ENCODE measurements at places on chromosomes 7 and 10.

GRCh38 chr7:117220836-117221235 lies 102.0 kb downstream of the WNT2 start:
- no peak for DNase-seq

DNA sequence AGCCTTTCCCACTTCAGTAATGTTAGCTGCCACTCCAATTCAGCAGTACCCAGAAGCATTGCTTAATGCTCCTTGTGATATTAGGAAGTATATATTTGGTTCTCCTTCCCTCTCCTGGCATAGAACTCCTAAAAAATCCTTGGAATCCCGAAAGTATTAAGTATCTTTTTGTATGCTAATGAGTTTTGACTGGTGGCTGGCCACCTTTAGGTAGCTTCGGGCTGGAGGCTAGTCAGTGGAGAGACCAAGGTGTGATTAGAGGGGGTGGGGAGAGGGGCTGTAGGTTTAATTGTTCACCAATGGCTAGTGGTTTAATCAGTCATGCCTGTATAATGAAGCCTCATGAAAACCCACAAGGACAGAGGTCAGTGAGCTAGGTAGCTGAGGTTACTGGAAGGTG lies 12.2 kb downstream of the COMTD1 start:
- no peak for DNase-seq

DNA sequence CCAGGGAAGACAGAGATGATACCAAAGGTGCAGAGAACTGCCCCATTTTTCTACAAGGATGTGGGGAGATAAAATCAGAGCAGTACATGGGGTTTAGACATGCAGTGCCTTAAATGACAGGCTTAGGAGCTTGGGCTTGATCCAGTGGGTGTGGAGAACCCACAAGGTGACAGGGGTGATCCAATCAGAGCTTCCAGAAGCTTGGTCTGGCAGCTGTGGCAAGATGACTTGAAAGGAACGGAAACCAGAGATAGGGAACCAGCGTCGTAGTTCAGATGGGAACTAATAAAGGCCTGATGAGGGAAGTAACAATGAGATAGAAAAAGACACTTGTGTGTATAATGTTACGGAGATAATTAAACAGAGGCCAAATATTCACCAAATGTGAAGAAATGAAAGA lies 80.7 kb downstream of the SLC37A3 start:
- DNase-seq: no peak

- DNase-seq: no peak
Measured at GRCh38 chr7:81206217-81206616, 287.4 kb upstream of the SEMA3C start.

DNA sequence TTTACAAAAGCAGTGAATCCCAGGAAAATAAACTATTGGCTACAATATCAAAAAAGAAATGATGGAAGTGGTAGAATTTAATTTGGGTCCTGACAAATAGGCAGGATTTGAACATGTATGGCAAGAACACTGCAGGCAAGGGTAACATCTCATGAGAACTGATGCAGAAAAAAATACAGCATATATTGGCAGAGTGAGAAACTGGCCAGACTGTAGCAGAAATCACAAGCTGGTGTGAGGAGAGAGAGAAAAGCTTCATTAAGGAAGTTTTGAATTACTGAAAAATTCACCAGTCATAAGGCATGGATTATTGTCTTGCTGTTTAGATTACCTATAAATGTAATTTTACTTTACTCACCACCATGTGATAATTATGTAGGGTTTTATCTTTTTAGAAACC lies 77.4 kb downstream of the ZEB1 start:
- no peak for DNase-seq

DNA sequence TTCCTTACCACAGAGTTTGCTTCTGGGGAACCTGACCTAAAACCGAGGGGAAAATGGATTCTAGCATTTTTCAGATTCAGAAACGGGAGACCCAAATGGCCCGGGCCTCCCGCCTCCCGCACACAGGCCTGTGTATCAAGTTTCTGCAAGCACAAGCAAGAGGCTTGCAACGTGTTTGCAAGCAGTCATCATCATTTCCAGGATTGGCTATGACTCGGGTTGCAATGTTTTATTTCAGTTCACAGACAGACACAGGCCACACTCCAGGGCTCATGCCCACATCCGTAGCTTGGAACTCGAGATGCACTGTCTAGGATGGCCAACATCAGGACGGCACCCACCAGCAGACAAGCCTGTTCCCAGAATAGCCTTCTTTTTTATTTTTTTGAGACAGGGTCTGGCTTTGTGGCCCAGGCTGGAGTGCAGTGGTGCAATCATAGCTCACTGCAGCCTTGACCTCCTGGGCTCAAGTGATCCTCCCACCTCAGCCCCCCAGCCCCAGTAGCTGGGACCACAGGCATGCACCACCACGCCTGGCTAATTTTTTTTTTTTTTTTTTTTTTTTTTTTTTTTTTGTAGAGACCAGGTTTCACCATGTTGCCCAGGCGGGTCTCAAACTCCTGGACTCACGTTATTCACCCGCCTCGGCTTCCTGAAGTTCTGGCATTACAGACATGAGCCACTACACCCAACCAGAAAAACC lies 68.1 kb upstream of the FOXK1 start:
- no peak for DNase-seq

GRCh38 chr7:143490717-143491306 lies 13.1 kb downstream of the TAS2R41 start:
- no peak for DNase-seq

DNA sequence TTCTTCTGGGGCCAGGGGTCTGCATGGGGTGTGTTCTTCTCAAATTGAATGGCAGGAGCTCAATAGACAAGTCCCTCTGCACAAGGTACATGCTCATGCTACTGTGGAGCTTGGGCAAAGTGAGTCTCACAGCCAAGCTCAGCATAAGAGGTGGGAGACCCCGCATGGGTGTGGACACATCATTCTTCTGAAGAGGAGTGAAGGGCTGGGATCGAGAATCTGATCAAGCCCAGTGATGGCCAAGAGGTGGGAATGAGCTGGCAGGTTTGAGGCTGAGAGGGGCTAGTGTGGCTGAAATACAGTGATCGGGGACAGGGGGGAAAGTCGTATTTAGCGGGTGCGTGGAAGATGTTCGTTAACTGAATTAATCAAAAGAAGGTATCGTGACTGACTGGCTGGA lies 32.6 kb downstream of the CDH23 start:
- no peak for DNase-seq

DNA sequence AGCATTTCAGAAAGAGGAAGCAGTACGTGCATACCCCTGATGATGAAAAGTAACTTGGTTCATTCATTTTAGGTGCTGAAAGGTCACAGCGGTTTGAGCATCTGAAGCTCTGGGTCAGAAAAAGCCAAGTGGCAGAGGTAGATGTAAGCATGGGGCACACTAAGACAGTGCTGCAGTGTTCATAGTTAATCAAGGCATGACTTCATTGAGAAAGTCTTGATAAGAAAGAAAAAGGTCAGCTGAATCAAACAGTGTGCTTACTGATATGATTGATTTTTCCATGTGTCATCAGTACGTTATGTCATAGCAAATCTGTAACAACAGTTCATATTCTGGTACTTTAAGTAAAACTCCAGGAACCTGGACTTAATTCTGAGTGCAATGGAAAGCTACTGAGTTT lies 107.7 kb upstream of the PCLO start:
- no peak for DNase-seq

DNA sequence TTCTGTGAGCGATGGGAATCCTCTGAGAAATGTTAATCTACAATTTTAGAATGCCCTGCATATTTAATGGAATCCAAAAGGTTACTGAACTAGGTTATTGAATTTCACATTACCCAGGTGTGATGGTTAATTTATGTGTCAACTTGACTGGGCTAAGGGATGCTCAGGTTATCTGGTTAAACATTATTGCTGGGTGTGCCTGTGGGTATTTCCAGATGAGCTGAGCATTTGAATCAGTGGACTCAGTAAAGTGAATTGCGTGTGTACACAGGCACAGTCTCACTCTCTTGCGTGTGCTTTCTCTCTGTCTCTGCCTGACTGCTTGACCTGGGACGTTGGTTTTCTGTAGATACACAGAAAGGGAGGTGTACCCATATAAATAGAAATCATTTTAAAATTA lies 21.7 kb downstream of the RNF32 start:
- DNase-seq: no peak

DNA sequence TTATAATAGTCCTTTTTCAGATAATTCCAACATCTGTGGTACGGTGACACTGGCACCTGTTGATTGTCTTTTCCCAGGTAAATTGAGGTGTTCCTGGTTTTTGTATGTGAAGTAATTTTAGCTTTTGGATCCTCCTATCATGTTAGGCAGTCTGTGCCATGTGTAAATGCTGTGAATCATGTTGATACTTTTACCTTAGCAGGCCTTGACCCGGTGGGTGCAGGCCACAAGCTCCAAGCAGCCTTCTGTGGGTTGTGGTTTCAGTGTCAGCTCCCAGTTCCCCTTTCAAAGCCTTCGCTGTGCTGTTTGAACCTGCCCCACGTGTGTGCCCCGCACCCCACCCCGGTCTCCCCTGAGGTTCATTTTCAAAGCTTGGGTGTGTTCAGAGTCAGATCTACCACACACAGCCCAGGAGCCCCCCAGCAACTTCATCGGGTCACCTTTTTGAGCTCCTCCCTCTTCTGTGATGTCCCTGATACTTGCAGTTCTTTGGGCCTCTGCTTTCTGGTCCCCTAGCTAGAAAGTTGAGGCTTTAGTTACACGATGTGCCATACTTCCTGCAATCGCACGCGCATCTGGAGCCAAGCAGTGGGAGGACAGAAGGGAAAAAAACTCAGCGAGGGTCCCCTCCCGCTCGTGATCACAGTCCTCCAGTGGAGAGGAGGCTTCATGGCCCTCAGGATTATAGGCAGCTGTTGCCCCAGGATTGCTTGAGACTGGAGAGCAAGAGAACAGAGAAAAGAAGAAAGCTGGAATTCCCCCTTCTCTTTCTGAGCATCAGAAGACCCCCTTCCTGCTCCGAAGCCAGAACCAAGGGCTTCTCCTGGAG lies 8.7 kb upstream of the BHLHA15 start:
- peak; percentile 10 for DNase-seq

DNA sequence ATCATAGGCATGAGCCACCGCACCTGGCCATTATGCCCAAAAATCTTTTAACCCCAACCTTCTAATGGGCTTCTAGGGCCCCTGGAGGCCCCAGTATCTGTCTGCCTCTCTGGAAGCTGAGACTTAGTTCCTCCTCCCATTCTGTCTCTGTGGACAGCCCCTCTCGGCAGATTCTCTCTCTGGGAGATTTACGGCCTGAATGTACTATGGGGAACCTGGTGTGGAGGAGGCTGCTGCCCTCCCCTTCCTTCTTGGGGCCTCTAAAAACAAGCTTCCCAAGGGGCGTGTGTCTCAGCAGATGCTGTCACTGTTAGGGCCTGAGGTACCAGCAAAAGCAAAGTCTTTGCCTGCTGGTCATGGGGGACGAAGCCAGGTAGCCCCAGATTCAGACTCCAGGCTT lies 35.8 kb upstream of the PRKAR1B start:
- no peak for DNase-seq

DNA sequence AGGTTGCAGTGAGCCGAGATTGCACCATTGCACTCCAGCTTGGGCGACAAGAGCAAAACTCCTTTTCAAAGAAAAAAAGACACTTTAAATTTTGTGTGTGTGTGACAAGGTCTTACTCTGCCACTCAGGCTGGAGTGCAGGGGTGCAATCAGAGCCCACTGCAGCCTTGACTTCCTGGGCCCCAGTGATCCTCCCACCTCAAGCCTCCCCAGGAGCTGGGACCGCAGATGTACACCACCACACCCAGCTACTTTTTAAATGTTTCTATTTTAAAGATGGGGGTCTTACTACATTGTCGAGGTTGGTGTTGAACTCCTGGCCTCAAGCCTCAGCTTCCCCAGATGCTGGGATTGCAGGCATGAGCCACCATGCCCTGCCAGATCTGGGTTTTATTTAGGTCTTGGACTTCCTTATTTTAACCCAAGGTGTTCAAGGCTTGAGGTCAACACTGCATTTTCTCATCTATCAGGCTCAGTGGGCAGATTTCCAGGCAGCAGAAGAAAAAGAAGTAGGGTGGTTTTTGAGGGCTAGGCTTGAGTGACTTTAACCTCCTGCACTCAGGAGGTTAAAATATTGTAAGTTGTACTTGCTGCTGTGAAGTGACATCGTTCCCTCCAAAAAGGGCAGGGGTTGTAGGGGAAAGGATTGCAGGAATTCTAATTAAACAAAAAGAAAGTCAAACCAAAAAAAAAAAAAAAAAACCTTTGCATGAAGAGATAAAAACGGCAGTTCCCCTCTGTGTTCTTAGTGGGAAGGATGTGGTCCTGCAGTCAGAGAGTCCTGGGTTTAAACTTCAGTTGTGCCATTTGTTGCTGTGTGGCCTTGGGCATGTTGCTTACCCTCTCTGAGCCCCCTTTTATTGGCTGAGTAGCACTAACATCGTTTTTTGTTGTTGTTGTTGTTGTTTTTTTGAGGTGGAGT lies 71.5 kb downstream of the CARD11 start:
- DNase-seq: no peak

GRCh38 chr7:119665796-119666195 lies 607.2 kb upstream of the KCND2 start:
- DNase-seq: no peak

GRCh38 chr7:130849604-130850003 lies 115.6 kb upstream of the KLF14 start:
- DNase-seq: no peak

GRCh38 chr10:93469454-93469853 lies 12.7 kb downstream of the MYOF start:
- no peak for DNase-seq

DNA sequence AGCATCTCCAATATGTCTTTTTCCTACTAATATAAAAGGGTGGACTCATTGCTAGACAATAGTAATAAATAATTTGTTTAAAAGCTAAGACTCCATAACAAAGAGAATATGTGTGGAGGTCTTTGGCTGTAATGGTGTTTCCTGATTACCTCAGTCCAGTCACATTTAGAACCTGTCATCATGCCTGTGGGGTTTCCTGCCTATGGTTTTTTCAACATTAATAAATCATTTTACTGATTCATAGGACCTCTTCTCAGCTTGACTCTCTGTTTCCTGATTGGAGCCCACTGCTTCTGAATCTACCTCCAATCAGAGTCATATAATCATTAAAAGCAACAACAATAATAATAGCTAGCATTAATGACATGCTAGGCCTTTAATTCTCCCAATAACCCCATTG lies 52.4 kb upstream of the GNAI1 start:
- DNase-seq: no peak

GRCh38 chr7:8585591-8585990 lies 152.2 kb downstream of the NXPH1 start:
- no peak for DNase-seq
